Lower lobe of right lung (tissue), 2 donors: ENCODE measurements at places on chromosomes 4 and X. TPM values are rescaled to one million over a fixed set of nuclear protein-coding genes. Genes with fewer than 3 reads are reported as not detected.

- no peaks in the 10 kb centered on the region for H3K36me3 ChIP-seq
- no peaks in the 10 kb centered on the region for H3K4me1 ChIP-seq
- H3K4me3 ChIP-seq: no peak overlapping the region
- DNase-seq: no peak
Observed at GRCh38 chr4:43126595-43126994, 234.1 kb downstream of the GRXCR1 start.

DNA sequence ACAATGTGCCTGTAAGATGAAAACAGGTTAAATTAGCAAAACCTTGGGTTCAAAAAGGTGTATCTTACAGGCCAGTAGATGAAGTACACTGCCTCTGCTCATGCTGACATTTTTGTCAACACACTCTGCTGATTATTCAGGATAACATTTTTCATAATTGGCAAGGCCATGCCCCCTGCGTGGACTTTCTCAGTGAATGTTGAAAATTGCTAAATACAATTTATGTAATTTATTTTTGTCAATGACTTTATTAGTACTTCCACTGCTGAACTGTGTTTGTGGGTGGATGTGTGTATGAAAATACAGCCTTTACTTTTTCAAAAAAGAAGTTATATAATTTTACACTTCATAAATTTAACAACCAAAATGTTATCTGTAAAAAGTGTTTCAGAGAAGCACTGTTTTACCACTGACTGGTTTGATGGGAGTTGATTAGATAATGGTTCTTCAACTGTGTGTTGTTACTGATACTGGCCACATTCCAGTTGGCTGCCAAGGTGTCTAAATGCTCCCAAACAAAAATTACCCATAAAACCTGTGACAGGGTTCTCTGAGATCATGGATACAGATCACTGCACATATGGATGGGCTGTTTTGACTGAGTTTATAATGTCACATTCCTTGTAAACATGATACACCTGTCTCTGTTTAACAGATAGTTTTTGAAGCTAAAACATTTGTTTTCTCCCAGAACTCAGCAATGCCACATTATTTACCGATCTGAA, 151.9 kb upstream of the SLC7A11 start:
- no peak for DNase-seq
- H3K27me3 ChIP-seq: no peaks in the 10 kb centered on the region
- H3K36me3 ChIP-seq: no peaks in the 10 kb centered on the region
- no peak overlapping the region for H3K4me3 ChIP-seq

DNA sequence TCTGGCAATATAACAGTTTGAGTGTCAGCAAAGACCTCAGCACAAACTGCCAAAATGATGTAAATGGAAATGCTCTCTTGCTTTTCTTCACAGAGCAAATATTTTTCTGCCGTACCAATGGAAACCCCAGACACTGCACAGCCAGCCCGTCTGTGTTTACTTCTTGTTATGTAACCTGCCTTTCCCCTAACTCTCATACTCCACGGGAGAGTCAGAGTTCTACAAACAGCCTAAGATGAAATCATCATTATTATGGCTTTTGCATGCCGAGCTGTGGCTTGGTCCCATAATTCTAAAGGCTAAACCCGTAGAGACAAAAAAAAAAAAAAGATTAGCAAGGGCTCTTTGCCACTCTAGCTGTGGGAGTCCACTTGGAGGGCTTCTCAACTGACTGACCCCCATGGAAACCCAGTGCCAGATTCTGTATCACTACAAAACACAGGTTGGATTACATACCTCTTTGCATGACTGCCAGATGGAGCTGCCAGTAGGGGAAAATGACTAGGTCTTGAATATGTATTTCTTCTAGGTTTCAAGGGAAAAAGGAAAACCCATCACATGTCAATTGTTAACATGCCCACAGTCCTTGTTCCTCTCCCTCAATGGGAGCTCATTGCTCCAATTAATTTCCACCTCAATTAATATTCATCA, 197.2 kb upstream of the CNKSR2 start:
- DNase-seq: no peak
- no peak overlapping the region for H3K27ac ChIP-seq
- no peaks in the 10 kb centered on the region for H3K4me1 ChIP-seq

DNA sequence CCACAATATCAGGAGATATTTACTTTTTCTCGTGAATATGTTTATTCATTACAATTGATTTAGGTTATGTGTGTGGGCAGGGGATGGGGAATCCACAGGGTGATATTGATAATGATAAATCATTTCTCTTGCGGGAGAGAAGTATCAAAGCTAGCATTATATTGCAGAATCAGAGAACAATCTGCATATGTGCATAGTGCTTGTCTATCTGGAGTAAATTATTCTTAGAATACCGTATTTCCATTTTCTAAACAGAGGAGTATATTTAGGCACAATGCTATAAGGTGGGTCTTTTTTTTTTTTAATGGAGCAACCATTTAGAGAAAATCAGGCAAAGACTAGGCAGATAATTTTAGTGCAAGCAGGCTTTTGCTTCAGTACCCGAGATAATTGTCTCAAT, 166.0 kb upstream of the ARX start:
- no peak overlapping the region for H3K27ac ChIP-seq
- no peak overlapping the region for H3K4me3 ChIP-seq
- H3K27me3 ChIP-seq: no peaks in the 10 kb centered on the region
- no peak for DNase-seq

Gene ARHGAP4
- 70.7 TPM for total RNA-seq

Gene AFP
- not detected for total RNA-seq
